Left colon (tissue), 2 donors: ENCODE measurements at places on chromosomes 1 and 21. TPM values are rescaled to one million over a fixed set of nuclear protein-coding genes. Genes with fewer than 3 reads are reported as not detected.

BLACAT1 gene
- 0.34 TPM for total RNA-seq

FCRL5 gene
- 4.5 TPM for total RNA-seq

INAVA gene
- total RNA-seq, result 172 TPM

ERRFI1 gene
- total RNA-seq, result 37.2 TPM

TENT5C gene
- 45.6 TPM for total RNA-seq

ZNF684 gene
- total RNA-seq, result 8.3 TPM

FUCA1 gene
- 157 TPM for total RNA-seq

TEDDM1 gene
- not detected for total RNA-seq

SNAP47 gene
- total RNA-seq, result 18.6 TPM

PIK3CD gene
- 1.6 TPM for total RNA-seq

C2CD4D gene
- total RNA-seq, result 0.92 TPM

WNT2B gene
- total RNA-seq, result 8.8 TPM

GBP7 gene
- not detected for total RNA-seq

HCRTR1 gene
- not detected for total RNA-seq

PLA2G2C gene
- 0.28 TPM for total RNA-seq

VSIG8 gene
- not detected for total RNA-seq

NTMT2 gene
- total RNA-seq, result not detected
